Activated CD8-positive, alpha-beta T cell treated with anti-CD3 and anti-CD28 coated beads, Interleukin-2, amount 10 ng/mL, durations not matched to agents 7 days and 5 days (primary cell): ENCODE measurements at places on chromosomes 4 and X.

- DNase-seq: no peak
These were observed 32.2 kb downstream of the LNX1 start for GRCh38 chr4:53559021-53559620.

DNA sequence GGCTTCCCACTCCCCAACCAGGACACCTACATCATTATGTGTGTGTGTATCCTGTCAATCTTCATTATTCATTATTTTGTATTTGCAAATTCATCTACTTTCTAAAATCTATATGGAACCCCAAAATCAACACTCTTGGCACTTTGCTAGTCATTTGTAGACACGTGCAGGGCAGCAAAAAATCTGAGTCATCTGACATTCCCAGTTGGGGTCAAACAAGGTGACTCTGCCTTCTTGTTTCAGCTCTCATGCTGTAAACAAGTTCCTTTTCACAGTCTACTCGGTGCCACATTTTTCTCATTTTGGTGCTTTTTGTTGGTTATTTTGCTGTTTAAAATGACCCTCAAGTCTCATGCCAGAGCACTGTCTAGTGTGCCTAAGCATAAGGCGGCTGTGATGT is 5.9 kb downstream of the MRFAP1L1 start:
- no peak for DNase-seq

DNA sequence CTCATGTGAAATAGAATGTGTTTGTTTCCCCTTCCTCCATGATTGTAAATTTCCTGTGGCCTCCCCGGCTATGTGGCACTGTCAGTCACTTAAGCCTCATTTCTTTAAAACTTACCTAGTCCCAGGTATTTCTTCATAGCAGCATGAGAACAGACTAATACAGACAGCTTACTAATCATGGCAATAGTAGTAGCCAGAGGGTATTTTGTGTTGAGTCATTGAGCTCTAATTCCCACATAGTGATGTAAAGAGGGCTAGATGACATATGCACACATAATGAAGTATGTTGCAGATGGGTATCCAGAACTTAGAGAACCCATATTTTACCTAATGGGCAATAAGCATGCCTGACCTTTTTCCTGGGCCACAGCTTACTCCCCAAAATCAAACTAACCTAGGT is 1197.2 kb downstream of the PCDH7 start:
- DNase-seq: no peak

GRCh38 chr4:145045180-145045579 is 52.8 kb downstream of the ANAPC10 start:
- DNase-seq: no peak

GRCh38 chrX:155966876-155967275 is 30.6 kb upstream of the IL9R start:
- DNase-seq: peak; percentile 71

DNA sequence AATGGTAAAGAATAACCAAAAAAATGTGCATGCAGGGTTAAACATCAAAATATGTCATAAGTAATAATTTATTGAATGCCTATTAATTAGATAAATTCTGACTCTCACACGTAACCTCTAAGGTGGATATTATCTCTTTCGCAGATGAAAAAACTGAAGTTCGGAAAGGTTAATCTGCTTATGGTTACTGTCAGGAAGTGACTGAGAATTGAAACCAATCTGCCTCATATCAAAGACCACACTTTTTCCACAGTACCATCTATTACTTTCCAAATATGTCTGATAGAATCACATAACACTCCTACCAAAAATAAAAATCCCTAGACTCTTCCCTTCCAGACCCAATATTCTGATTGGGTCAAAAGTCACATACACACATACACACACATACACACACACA is 6.2 kb downstream of the CHIC2 start:
- DNase-seq: no peak

DNA sequence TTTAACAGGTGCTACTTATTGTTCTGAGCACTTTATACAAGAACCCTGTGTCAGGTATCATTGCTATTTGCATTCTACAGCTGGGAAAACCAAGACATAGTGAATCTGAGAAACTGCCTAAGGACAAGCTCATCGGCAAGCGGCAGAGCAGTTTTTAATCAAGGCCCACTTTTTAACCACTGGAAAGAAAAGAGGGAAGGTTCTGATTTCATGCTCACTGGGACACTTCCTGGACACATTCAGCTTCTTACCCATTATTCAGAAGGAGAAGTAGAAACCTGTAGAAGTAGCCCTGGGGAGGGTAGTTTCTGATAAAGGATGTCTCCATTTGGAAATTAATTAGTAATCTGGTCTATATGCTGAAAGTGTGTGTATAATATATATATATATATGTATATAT is 2.5 kb upstream of the LNX1 start:
- DNase-seq: no peak

- DNase-seq: no peak
These were observed 10.8 kb upstream of the HHIP start for GRCh38 chr4:144634978-144635747.

GRCh38 chr4:19304028-19304427 is 947.7 kb upstream of the SLIT2 start:
- no peak for DNase-seq

- no peak for DNase-seq
These were observed 64.6 kb downstream of the SYNPO2 start for GRCh38 chr4:118953276-118953675.

- DNase-seq: no peak
These were observed 866 bp upstream of the EMD start for GRCh38 chrX:154378059-154378798.

GRCh38 chr4:477686-478085 is 21.3 kb downstream of the ZNF721 start:
- DNase-seq: no peak

DNA sequence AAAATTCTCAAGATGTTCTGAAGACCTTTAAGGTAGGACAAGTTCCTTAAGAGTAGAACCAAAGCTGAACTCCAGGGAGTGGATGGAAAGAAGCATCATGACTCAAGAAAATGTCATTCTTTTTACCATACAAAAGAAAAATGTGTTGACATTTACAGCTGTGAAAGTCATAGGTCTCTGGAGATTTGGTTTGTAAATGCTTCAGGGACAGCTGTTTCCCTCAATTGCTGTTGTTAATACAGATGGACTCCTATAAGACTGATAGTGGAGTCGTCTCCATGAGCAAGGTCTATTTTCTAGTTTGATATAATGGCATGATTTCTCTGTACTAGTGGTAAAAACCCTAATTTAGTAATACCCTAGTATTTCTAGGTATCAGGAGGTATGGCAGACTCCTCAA is 101.7 kb downstream of the PHOX2B start:
- no peak for DNase-seq

DNA sequence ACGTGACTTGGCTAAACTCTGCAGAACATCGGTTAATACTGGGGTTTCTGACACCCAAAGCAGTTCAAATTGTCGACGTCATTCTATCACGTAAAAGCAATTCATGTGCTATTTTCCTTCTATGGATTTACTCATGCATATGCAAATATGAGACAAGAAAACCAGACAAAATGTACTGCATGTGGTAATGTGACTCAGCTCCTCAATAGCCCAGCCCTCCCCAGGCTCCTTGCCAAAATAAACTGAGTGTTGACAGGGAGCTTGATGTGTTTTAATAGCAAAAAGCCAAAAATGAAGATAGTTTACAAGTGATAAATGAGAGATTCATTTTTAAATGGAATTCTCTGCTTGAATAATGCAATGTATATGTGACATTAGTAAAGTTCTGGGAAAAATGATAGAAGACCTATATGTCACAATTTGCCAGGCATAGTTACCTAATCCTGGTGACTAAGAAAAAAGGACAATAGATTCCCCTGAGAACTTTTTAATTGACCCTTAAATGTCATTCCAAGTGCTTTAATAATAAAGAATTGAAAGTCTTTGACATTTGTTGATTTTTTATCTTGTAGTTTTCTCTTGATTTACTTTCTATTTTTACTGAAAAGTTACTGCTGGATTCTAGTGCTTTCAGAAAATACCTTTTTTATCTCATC is 1700.6 kb upstream of the TENM3 start:
- DNase-seq: no peak

DNA sequence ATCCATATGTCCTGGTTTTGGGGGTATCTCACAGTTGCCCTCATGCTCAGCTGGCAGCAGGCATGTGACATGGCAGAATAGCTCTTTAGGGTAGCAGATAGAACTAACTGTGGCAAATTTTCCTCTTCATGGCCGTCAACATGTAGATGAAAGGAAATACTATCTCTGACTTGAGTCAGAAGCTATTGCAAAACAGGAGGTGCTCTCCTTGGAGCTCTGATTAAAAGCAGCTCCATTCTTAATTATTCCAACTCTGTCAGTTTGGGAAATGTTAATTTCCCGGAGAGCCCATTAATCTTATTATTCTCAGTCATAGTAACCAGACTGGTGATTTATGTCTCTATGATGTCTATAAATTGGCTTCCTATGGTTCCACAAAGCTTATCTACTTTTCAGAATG is 18.2 kb downstream of the IL13RA1 start:
- no peak for DNase-seq

- DNase-seq: no peak
These were observed 10.4 kb downstream of the SH3KBP1 start for GRCh38 chrX:19876962-19877361.

DNA sequence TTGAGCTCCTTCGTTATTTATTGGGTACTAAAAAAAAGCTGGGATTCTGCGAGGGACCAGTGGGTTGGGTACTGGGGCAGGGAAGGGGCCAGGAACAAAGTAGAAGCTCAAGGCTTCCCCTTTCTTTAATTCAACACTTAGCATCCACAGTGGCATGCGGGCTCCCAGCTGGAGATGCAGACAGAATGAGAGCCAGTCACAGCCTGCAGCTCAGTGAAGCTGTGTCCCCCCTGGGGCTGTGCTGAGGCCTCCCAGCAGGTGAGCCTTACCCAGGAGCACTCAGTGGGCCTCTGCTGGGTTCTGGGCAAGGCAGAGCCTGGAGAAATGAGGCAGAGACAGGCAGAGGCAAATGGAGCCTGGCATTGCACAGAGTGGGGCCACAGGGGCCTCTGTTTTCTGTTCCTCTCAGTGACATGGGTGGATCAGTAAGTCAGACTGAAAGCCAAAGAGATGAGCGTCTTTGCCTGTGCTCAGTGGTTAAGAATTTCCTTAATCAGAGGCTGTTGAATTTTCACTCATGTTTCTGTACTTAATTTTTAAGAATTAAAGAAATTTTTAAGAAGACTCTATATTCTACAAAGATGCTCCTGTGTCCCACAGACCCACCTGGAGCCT is 181.4 kb upstream of the RBPJ start:
- no peak for DNase-seq

GRCh38 chr4:122855353-122855890 is 28.8 kb downstream of the FGF2 start:
- DNase-seq: no peak

GRCh38 chrX:48913605-48914366 is 2.3 kb upstream of the SLC35A2 start:
- no peak for DNase-seq

- peak; percentile 88 for DNase-seq
These were observed 44.5 kb downstream of the FGFRL1 start for GRCh38 chr4:1055721-1056590.

DNA sequence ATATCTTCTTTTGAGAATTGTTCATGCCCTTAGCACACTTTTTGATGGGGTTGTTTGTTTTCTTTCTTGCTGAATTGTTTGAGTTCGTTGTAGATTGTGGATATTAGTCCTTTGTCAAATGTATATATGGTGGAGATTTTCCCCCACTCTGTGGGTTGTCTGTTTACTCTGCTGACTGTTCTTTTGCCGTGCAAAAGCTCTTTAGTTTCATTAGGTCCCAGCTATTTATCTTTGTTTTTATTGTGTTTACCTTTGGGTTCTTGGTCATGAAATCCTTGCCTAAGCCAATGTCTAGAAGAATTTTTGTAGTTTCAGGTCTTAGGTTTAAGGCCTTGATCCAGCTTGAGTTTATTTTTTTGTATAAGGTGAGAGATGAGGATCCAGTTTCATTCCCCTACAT is 1372.6 kb upstream of the TENM3 start:
- no peak for DNase-seq
